ENCODE measurements at places on chromosomes 4 and X.

DNA sequence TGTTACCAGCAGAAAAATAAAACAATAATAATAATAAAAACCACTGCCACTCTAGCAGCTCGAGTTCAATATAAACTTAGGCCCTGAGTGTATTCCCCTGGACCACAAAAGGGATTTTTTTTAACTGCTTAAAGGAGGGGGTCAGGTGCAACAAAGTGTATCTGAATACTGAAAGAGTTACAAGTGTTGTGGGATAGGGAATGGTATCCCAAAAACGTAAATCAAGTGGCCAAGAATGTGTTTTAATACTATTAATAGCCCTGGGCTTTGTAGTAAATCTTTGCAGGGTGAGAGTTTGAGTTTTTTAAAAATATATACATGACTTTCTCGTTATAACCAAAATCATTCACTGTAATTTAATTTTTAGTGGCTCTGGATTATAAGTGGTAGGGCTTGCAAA, 860.1 kb upstream of the INTU start:
- no peak for DNase-seq

- DNase-seq = no peak
Measured at GRCh38 chr4:153261914-153262313, 57.7 kb downstream of the TRIM2 start.

- DNase-seq = no peak
Measured at GRCh38 chr4:181982856-181983255, 260.3 kb upstream of the TENM3 start.

- no peak for DNase-seq
Measured at GRCh38 chrX:131747173-131747572, 203.3 kb downstream of the OR13H1 start.

DNA sequence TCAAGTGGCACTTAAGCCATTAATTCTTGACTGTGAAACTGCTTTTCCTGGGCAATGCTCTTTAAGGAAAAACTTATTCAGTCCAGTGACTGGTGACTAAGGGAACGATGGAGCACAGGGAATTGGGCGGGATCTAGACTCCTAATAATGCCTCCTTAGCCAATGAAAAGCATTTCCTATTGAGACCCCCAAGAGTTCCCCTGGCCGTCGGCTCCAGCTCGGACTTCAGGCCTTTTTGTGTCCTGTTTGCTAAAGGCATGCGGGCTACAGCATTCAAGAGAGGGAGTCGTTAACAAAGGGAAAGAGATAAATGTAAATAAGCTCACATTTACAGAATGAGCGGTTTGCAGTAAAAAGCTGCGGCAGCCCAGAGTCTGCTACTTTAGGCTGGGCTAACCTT, at the start of gene LPAR4:
Gene LPAR4 (plus strand): TSS at position 232 of the 400 bp plus-strand sequence. CDS start 7,150 bp downstream, outside the sequence.
- no peak for DNase-seq

DNA sequence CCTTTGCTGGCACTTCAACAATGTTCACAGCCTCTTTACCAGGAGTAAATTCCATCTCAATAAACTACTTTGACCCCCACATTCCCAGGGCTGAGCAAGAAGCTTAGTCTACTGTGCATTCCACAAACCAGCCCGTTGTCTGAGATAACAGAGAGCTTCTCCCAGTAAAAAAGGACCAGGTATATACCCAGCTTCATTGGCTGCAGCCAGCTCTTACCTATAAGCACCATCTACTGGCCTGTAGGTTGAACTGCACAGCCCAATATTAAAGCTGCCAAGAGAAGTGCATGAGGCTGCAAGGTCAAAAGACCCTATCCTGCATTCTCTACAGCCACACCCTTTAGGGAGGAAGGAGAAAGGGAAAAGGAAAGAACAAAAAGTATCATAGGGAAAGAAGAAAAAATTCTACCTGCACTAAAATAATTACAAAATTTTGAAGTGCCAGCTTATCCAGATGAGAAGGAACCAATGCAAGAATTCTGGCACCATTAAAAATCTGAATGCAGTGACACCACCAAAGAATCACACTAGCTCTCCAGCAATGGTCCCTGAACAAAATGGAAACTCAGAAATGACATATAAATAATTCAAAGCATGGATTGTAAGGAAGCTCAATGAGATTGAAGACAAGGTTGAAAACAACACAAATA, 45.7 kb upstream of the INTU start:
- DNase-seq = no peak

- DNase-seq = no peak
Measured at GRCh38 chr4:154009191-154009590, 220.3 kb upstream of the SFRP2 start.

DNA sequence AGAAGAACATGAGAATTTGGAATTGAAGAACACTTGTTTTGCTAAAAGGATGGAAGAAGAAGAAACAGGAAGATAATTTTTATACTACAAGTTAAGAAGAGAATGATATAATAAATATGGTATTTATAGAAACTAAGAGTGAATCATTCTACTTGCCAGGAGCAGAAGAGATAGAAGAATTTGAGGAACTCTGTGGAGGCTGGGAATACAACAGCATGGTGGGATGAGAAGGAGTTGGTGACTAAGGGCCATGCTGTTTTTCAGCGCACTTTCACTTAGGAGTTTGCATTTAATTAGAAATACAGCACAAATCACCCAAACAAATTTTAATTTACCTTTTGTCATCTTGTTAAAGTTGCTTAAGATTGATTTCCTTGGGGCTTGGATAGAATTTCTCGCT, 20.5 kb downstream of the HADH start:
- no peak for DNase-seq

DNA sequence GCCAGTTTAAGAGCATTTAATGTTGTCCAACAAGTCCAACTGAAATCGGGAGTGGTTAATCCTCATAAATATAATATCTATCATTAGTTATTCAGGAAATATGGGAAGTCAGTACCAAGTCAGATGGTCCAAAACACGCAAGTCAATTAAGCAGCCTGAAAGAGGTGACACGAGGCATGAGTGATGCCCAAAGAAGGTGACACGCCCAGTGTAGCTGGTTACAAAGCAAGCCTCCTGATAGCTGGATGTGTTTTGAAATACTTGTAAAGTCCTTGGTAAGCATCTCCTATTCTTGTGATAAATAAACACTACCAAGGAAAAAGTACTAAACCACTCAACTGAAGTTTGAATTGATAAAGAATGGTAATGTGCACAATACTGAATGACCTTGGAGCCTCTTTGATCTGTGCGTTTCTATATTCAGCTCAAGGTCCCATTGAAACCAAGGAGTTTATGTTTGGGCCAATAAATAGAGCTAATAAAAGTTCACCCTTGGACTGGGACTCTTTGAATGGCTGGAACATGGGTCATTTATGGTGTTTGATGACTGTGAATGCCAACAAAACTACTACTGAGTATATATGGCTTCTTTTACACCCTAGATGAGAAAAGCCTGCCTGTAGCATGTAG, 93.2 kb upstream of the KLF3 start:
- DNase-seq = no peak

- DNase-seq = no peak
Measured at GRCh38 chr4:85106166-85106565, 139.7 kb upstream of the WDFY3 start.

- no peak for DNase-seq
Measured at GRCh38 chrX:136666088-136666487, 18.1 kb downstream of the CD40LG start.

- DNase-seq = no peak
Measured at GRCh38 chrX:9642270-9642995, 123.2 kb downstream of the GPR143 start.

GRCh38 chrX:147322496-147322895, 508.0 kb upstream of the CXorf51A start:
- DNase-seq = no peak

- DNase-seq = no peak
Measured at GRCh38 chr4:96093563-96093962, 253.7 kb downstream of the PDHA2 start.

DNA sequence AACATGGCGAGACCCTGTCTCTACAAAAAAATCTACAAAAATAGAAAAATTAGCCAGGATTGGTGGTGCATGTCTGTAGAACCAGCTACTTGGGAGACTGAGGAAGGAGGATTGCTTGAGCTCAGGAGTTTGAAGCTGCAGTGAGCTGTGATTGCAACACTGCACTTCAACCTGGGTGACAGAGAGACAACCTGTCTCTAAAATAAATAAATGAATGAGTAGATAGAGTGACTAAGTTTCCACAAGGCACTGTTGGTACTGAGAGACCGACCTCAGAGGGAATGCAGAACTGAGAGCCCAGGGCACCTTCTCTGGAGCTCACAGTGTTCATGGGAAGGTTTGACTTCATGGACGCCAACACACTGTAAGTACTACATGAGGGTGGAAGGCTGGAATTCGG, 26.7 kb upstream of the ARSD start:
- DNase-seq = no peak

DNA sequence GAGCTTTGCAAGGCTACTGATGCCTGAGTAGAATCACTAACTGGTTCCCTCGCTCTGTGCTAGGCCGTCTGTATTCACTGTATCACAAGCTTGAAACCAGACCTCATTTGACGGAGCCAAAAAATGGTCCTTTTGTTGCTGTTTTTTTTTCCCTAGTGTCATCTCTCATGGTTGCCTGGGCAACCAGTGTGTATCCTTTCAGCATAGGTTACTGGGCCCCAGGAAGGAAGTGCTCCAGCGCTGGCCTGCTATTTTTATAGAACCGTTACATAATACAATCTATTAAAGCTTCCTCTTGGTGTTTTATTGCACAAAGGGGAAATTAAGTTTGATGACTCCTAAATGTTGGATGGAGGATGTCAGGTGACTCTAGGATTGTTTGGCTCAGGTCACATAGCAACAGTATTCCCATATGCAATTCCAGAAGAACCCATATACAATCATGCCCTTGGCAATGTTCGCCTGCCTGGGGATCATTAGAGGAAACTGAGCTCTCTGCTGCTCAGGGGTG, 220.4 kb downstream of the SPRY1 start:
- no peak for DNase-seq

DNA sequence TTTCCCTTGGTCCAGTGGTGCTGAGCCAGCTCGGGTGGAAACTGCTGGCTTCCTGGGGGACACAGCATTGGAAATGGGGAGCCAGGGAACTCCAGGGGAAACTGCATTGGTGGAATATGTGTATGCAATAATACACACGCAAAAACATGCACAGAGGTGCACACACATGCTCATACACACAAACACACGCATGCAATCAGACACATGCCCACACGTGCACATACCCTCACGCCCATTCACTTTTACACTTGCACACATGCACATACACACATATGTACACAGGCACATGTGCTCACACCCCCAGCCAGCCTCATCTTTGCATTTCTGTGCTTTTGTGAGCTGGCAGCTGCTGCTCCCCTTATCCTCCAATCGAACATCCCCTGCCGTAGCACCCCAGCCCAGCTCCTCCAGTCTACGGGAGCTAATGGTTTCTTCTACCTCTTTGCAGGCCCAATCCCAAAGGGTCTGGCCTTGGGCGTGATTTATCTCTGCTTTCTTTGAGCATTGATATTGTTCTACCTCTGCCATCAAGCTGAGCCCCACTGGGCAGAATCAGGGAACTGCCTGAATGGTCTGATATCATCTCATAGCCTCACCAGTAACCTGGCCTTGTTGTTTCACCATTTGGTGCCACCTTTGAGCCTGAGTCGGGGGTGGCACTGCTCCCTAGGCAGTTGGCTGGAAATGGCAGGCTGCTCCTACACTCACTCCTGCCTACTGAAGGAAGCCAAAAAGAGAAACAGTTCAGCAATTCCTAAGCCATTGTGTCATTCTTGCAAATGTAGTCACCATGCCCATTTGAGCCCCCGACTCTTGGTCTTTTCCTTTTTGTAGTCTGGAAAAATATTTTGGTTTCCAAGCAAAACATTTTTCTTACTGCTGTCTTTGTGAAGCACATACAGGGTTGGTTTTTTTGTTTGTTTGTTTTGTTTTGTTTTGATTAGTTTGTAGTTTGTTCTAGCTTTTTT, 104.4 kb upstream of the MAMLD1 start:
- no peak for DNase-seq

DNA sequence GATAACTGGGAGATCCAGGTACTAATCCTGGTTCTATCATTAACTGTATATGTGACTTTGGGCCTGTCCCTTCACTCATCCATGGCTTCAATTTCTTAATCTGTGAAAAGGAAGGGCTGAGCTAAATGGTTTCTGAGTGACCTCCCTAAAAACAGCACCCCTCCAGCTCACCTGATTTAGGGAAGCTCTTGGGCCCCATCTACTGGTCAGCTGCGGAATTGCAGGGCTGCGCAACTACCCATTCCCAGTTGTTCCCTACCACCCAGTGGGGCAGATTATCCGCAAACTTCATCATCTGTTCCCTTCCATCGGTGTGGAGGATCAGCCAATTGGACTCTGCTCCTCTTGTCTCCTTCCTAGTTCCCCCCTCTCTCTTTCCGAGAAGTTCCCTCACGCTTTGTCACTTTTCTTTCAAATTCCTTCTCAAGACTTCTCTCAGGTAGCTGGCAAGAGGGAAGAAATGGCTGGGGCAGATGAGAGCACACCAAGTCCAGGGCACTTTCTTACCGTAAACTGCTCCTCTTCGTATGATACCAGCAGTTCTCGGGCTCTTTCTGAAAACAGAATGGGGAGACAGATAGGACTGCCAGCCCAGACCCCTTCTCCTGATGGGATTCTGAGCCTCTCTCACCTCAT, 5.8 kb downstream of the LAS1L start:
- DNase-seq = no peak

DNA sequence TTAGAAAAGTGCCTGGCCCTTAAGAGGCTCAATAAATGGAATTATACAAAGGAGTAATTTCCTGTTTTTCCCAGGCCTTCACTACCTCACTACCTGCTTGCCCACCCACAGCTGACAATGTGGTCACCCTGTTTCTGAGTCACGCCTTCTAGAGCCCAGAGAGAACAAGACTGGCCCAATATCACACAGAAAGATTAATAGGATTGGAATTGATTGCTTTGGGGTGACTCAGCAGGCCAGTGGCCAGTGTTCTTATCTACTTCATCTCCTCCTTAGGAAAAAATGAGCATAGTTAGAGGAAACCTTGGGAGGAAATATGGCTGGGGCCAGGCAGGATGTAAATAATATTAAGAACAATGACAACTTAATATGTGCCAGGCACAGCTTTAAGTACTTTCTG, 4.5 kb upstream of the FGF16 start:
- DNase-seq = no peak

GRCh38 chr4:93065790-93066189, 762.0 kb downstream of the GRID2 start:
- no peak for DNase-seq

Data from cortex of kidney (tissue), 1 donor.